Karpas-422 (cell line): ENCODE measurements at places on chromosomes 16 and 17. TPM values are rescaled to one million over a fixed set of nuclear protein-coding genes. Genes with fewer than 3 reads are reported as not detected.

DNA sequence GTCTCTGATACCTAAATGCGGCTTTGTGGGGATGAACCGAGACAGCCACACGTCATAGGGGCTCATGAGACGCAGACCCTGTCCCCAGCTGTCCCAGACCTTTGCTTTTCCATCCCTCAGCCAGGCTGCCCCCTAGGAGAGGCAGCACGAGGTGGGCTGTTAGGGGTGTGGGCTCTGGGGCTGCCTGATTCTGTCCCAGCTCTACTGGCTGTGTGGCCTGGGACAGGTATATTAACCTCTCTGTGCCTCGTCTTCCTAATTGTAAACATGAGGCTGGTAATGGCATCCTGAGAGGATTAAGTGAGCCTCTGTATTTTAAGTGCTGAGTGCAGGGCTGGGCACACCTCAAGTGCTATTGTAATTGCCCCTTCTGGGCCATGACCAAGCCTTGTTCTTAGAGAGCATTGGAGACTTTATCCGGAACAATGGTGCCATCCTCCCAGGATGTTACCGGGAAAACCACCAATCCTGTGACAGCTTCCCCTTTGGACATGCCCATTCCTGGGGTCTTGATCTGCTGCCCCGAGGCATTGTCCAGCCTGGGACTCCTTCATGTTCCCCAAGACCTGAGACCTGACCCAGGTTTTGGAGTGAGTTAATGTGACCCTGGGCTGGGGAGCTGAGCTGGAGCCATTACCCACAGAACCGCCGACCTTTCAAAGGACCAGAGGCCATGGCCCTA, 5.1 kb downstream of the ADGRG1 start:
- no peaks in the 10 kb centered on the region for H3K27me3 ChIP-seq
- H3K36me3 ChIP-seq, result no peaks in the 10 kb centered on the region
- no peaks in the 10 kb centered on the region for H3K4me1 ChIP-seq
- no peak overlapping the region for H3K27ac ChIP-seq

Gene INPP5K
- total RNA-seq, result 61.7 and 102 TPM in 2 replicates

- H3K27me3 ChIP-seq, result no peaks in the 10 kb centered on the region
- no peaks in the 10 kb centered on the region for H3K4me1 ChIP-seq
- no peaks in the 10 kb centered on the region for H3K36me3 ChIP-seq
- no peak overlapping the region for H3K4me3 ChIP-seq
These were observed 19.4 kb downstream of the SLC38A7 start for GRCh38 chr16:58665200-58665599.

DNA sequence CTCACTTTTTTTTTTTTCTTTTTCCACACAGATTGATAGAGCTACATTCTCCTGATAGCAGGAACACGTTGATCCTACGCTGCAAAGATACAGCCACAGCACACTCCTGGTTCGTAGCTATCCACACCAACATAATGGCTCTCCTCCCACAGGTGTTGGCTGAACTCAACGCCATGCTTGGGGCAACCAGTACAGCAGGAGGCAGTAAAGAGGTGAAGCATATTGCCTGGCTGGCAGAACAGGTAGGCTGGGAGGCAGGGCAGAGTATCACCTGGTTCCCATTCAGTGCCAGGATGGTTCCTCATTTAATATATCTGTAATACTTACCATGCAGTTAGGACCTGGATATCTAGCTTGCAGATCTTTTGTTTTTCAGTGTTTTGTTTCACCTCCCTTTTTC, 51.1 kb upstream of the VPS4A start:
- no peaks in the 10 kb centered on the region for H3K27me3 ChIP-seq
- no peak overlapping the region for H3K27ac ChIP-seq
- H3K4me3 ChIP-seq, result no peak overlapping the region
- H3K36me3 ChIP-seq, result peaks cover 23% of the 10 kb centered on the region; the same call in 1 of the 2 replicates
- no peak for DNase-seq

- H3K36me3 ChIP-seq, result no peaks in the 10 kb centered on the region
- H3K27me3 ChIP-seq, result no peaks in the 10 kb centered on the region
- H3K4me1 ChIP-seq, result peaks cover 42% of the 10 kb centered on the region
- no peak overlapping the region for H3K4me3 ChIP-seq
These were observed 216.7 kb downstream of the C16orf78 start for GRCh38 chr16:49590166-49590871.

DNA sequence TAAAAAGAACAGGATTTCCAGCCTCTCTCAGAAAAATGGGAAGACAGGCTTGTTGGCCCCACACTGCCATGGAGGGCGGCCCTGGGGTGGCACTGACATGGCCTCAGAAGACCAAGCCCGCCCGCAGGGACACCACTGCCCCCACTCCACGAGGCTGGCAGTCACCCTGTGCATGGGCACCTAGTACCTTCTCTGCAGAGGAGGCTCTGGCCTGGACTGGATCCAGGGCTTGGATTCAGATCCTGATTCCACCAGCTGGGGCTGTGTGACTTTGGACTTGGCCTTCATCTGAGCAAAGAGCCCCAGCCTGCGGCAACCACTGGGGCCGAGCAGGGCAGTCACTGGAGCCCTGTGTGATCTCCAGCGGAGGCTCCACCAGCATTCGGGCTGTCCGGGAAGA, 16.8 kb upstream of the FASN start:
- no peak for DNase-seq
- no peaks in the 10 kb centered on the region for H3K27me3 ChIP-seq
- no peaks in the 10 kb centered on the region for H3K4me1 ChIP-seq
- H3K27ac ChIP-seq, result no peak overlapping the region

DNA sequence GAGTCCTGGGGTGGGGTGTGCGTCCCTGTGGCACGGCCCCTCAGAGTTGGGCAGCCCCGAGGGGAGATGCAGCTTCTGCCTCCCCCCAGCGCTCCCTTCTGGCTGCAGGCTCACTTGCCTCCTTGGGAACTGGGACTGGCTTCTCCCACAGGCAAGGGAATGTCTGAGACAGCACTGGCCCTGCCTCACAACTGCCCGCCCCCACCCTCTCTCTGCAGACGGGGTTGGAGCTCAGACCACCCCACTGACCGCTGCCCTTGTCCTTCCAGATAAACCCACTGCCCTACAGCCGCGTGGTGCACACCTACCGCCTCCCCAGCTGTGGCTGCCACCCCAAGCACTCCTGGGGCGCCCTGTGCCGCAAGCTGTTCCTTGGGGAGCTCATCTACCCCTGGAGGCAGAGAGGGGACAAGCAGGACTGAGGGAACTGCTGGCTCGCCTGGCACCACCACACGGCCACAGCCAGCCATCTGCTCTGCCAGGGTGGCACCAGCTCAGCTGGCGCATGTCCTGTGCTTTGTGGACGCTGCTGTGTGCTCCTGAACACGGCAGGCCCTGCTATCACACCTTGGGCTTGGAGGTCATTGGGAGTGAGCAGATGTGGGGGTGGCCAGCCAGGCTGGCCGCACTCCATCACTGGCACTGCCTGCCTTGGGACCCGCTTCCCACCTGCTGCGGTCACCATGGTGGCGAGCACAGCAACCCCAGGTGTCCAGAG, 7.1 kb upstream of the RAB40C start:
- no peak overlapping the region for H3K27ac ChIP-seq
- no peaks in the 10 kb centered on the region for H3K27me3 ChIP-seq
- H3K36me3 ChIP-seq, result no peaks in the 10 kb centered on the region
- DNase-seq, result no peak

Gene CTF1
- 0.94 and 1.1 TPM in 2 replicates for total RNA-seq

DNA sequence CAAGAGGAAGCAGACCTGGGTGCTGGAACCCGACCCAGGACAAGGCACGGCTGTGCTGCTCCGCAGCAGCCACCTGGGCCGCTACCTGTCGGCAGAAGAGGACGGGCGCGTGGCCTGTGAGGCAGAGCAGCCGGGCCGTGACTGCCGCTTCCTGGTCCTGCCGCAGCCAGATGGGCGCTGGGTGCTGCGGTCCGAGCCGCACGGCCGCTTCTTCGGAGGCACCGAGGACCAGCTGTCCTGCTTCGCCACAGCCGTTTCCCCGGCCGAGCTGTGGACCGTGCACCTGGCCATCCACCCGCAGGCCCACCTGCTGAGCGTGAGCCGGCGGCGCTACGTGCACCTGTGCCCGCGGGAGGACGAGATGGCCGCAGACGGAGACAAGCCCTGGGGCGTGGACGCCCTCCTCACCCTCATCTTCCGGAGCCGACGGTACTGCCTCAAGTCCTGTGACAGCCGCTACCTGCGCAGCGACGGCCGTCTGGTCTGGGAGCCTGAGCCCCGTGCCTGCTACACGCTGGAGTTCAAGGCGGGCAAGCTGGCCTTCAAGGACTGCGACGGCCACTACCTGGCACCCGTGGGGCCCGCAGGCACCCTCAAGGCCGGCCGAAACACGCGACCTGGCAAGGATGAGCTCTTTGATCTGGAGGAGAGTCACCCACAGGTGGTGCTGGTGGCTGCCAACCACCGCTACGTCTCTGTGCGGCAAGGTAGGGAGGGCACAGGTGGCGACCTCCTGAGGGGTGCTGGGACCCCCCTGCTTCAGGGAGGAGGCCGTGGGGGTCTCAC, 667 bp downstream of the FSCN2 start:
- H3K36me3 ChIP-seq, result no peaks in the 10 kb centered on the region
- H3K27ac ChIP-seq, result no peak overlapping the region
- H3K4me1 ChIP-seq, result no peaks in the 10 kb centered on the region
- H3K4me3 ChIP-seq, result no peak overlapping the region
- H3K27me3 ChIP-seq, result no peaks in the 10 kb centered on the region

DNA sequence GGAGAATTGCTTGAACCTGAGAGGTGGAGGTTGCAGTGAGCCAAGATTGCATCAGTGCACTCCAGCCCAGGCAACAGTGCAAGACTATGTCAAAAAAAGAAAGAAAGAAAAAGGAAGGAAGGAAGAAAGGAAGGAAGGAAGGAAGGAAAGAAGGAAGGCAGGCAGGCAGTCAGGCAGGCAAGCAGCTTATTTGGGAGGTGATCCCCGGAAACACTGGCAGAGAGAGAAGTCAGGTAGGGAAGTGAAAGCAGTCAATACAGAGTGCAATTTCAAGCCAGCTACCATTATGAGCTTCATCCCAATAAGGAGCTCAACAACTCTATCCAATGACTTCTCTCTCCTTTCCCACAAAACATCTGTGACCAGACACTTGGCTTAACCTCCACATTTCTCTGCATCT, 83.0 kb upstream of the TBC1D3K start:
- no peaks in the 10 kb centered on the region for H3K36me3 ChIP-seq
- peaks cover 59% of the 10 kb centered on the region for H3K4me1 ChIP-seq
- H3K27ac ChIP-seq, result peak overlapping the region; percentile 96
- peak; percentile 64 for DNase-seq
- no peaks in the 10 kb centered on the region for H3K27me3 ChIP-seq

Gene UNC119
- 34.0 and 70.2 TPM in 2 replicates for total RNA-seq

- H3K27ac ChIP-seq, result no peak overlapping the region
- no peaks in the 10 kb centered on the region for H3K36me3 ChIP-seq
- no peak overlapping the region for H3K4me3 ChIP-seq
- no peak for DNase-seq
- no peaks in the 10 kb centered on the region for H3K4me1 ChIP-seq
These were observed 151.1 kb upstream of the MYOCD start for GRCh38 chr17:12514596-12514995.

DNA sequence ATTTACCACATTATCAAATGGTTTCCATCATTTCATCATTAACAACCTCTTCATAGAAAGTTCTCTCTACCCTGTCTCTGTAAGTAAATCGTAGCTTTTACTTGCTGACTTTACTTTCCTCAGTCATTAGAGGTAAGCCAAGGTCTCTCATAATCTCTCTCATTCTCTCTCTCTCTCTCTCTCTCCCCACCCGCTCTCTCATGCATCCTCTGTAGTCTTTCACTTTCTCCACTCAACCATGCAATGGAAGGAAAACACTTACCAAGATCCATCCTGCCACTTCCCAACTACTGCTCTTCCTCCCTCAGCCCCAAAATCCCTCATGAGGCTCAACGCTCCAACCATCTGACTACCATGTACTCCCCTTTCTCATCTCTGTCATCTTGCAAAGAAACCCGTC, 6.1 kb downstream of the CEP112 start:
- DNase-seq, result no peak
- H3K4me3 ChIP-seq, result no peak overlapping the region
- H3K27ac ChIP-seq, result no peak overlapping the region

DNA sequence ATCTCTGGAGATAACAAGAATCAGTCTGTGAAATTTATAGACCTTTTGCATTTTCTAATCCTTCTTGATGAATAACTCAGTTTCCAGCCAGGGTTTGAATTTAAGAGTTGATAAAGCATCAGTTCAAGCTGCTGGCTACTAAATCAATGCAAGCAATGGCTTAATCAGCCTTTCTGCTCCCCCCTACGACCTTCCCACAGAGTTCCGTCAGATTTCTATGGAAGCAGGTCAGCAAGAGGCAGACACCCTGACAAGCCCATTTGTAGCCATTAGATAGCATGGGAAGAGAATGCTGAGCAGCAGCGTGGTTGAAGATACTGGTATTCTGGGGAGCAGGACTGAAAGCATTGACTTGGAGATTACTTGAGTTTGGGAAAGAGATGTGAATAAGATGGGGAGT, 868.1 kb downstream of the KCNJ2 start:
- H3K36me3 ChIP-seq, result no peaks in the 10 kb centered on the region
- H3K4me1 ChIP-seq, result no peaks in the 10 kb centered on the region
- DNase-seq, result no peak
- peaks cover 3% of the 10 kb centered on the region; the same call in 1 of the 2 replicates for H3K27me3 ChIP-seq
- no peak overlapping the region for H3K4me3 ChIP-seq

Gene KRT32
- total RNA-seq, result not detected in 2 replicates

GRCh38 chr17:34420254-34420766, 57.3 kb upstream of the CCL1 start:
- DNase-seq, result peak; percentile 85
- no peaks in the 10 kb centered on the region for H3K4me1 ChIP-seq
- no peaks in the 10 kb centered on the region for H3K36me3 ChIP-seq
- H3K27me3 ChIP-seq, result no peaks in the 10 kb centered on the region

DNA sequence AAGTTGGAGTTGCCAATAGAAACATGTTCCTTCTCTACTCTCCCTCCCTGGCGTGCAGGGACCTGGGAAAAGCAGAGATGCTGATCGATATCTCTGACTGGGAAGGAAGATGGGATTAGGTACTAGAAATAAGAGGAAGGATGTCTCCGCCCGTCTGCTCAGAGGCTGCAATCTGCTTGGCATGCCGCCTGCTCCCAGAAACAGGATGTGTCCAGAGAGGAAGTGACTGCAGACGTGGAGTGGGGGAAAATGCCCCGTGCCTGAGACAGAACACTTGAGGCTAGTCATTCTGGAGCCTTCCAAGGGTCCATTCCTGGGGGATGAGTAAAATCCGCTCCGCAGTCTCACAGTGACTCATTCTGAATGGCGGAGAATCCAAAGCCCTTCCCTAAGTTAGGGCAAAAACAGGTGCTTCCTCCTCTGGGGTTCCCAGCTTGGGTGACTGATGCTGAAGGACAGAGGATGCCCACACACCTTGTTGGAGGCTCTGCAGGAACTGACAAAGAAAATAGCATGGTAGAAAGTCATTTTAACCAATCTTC, 45.0 kb upstream of the SMURF2 start:
- H3K27ac ChIP-seq, result no peak overlapping the region
- no peak for DNase-seq
- no peaks in the 10 kb centered on the region for H3K27me3 ChIP-seq
- H3K36me3 ChIP-seq, result no peaks in the 10 kb centered on the region
- no peak overlapping the region for H3K4me3 ChIP-seq

Gene ASB16
- total RNA-seq, result not detected in 2 replicates

DNA sequence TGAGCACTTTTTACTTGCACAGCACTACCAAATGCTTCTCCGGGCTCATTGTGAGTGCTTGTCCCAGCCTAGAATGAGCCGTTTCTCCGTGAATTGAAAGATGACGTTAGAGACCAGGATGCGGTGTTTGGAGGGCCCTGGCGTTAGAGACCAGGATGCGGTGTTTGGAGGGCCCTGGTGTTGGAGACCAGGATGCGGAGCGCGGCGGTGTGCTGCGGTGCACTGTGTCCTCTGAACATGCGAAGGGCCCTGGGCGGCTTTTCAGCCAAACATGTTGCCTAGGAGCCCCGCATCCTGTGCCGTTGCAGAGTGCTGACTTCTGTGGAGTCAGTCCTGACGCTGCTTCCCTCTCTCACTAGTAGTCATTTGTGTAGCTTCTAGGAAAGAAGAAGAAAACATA, 42.7 kb downstream of the BANP start:
- no peak overlapping the region for H3K27ac ChIP-seq
- no peak overlapping the region for H3K4me3 ChIP-seq
- no peaks in the 10 kb centered on the region for H3K27me3 ChIP-seq
- DNase-seq, result no peak
- no peaks in the 10 kb centered on the region for H3K36me3 ChIP-seq
